ENCODE measurements at places on chromosomes 4 and X. TPM values are rescaled to one million over a fixed set of nuclear protein-coding genes. Genes with fewer than 3 reads are reported as not detected.

Gene ANKRD50
- 11.5 TPM for total RNA-seq

DNA sequence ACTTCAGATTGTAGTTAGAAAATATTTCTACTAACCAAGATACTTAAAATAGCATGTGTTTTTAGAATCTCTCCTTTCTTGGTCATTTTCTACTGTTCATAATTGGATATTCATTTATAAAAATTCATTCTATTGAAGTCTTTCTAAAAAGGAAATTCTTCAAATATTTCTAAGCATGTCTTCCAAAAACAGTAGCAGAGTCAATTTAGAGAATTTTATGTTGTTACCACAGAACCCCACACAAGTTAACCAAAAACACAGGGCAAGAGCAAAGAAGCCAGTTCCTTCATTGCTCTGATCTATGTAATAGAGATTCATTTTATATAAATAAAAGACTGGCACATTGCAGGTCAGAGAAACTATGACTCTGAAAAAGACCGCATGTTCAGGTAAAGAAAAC is 345.1 kb upstream of the PITX2 start:
- no peak for DNase-seq

DNA sequence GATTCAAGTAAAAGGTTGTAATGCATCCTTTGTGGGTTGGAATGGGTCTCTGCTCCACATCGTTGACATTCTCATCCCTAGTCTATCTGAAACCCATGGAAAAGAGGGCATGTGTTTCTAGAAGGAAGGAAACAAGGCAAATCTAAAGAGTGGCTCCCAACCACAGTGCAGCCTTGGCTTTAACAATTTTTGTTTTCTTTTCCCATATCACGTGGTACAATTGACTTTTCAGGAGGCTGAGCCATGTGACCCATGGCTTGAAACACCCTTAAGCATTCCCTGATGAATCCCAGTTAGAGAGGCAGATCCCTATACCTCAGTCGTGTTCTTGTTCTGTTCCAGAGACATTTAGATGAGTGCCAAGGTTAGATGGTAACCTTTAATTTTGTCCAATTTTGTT is 12.8 kb downstream of the DCUN1D4 start:
- DNase-seq, result no peak

Gene NUDT11
- total RNA-seq, result 10.9 TPM

- peak; percentile 82 for DNase-seq
Measured at GRCh38 chrX:40132751-40133150, 35.0 kb upstream of the BCOR start.

DNA sequence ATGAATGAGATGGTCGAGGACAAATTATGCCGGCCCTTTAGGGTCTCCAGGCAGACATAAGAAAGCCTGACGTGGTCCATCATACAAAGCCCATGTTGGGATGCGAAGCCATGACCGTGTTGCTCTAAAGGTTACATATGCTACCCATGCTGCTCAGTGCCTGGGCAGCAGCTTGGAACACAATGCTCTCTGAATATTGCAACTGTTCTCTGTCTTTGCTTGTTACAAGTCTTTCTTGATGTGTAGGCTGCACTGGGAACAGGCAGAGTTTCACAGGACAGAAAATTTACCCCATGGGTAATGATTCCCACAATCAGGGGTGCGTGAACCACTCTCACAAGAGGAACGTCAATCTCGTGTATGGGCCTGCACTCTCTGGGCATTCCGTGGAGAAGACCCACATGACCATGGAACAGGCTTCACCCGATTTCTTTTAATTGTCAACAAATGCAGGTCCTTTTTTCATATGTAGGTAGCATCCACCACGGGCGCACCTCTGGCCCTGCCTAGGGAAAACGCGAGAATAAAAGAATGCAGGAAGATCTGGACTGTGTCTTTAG is 66.3 kb downstream of the NBDY start:
- DNase-seq, result no peak

Gene DDX3X
- 338 TPM for total RNA-seq

DNA sequence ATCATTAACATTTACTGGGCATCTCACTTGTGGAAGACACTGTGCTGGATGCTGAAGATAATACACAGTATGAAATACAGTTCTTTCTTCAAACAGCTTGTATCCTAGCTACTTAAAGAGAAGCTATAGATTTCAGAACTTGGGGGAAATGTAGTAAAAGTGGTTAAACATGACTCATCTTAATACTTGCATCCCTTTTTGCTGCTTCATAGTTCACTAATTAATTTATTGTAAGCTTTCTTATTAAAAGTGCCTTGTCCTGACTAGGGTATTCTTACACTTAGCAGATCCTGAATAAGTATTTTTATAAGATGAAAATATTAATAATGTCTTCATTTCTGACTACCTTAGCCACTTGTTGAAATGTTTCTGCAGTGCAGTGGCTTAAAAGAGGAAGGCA is 132.8 kb upstream of the STIM2 start:
- no peak for DNase-seq

- no peak for DNase-seq
Measured at GRCh38 chrX:15142084-15142715, 127.7 kb downstream of the ASB9 start.

- DNase-seq, result no peak
Measured at GRCh38 chr4:59570860-59571476, 1629.2 kb upstream of the ADGRL3 start.
